Mammary microvascular endothelial cell (primary cell): ENCODE measurements at places on chromosomes 12 and 14. TPM values are rescaled to one million over a fixed set of nuclear protein-coding genes. Genes with fewer than 3 reads are reported as not detected.

Gene KRT71
- under 0.01 TPM in 1 of 2 replicates, not detected in the other for total RNA-seq

Gene RPL10L
- total RNA-seq, result not detected in 2 replicates

Gene SERPINA9
- total RNA-seq, result not detected in 2 replicates

Gene FGD4
- total RNA-seq, result 21.8 and 22.5 TPM in 2 replicates

Gene AMDHD1
- total RNA-seq, result not detected in 2 replicates

Gene ZNF891
- 0.13 and 0.30 TPM in 2 replicates for total RNA-seq

Gene MUCL1
- not detected in 2 replicates for total RNA-seq

Gene HCAR3
- not detected in 2 replicates for total RNA-seq

Gene IAPP
- not detected in 2 replicates for total RNA-seq

Gene ARHGEF40
- total RNA-seq, result 4.5 and 6.0 TPM in 2 replicates

Gene KRT74
- total RNA-seq, result not detected in 2 replicates

Gene SLC6A15
- total RNA-seq, result 0.98 and 1.9 TPM in 2 replicates

Gene WNT1
- not detected in 2 replicates for total RNA-seq

Gene ANAPC7
- total RNA-seq, result 38.4 and 44.1 TPM in 2 replicates

Gene OR6C76
- total RNA-seq, result not detected in 2 replicates

Gene CNTN1
- not detected in 2 replicates for total RNA-seq

Gene TMPRSS12
- not detected in 2 replicates for total RNA-seq

Gene ITPR2
- total RNA-seq, result 12.8 and 14.6 TPM in 2 replicates

Gene SCNN1A
- 0.87 TPM in 1 of 2 replicates, not detected in the other for total RNA-seq

Gene WIF1
- not detected in 2 replicates for total RNA-seq
